ENCODE measurements at places on chromosomes 2 and 18. TPM values are rescaled to one million over a fixed set of nuclear protein-coding genes. Genes with fewer than 3 reads are reported as not detected.
A peak's percentile ranks its signal among the peaks of the same experiment; 100 is the strongest.

Gene ERICH2
- total RNA-seq = not detected

- no peak for DNase-seq
Observed at GRCh38 chr18:48031641-48032040, 101.2 kb upstream of the SMAD2 start.

Gene SLC39A10
- 39.4 TPM for total RNA-seq

DNA sequence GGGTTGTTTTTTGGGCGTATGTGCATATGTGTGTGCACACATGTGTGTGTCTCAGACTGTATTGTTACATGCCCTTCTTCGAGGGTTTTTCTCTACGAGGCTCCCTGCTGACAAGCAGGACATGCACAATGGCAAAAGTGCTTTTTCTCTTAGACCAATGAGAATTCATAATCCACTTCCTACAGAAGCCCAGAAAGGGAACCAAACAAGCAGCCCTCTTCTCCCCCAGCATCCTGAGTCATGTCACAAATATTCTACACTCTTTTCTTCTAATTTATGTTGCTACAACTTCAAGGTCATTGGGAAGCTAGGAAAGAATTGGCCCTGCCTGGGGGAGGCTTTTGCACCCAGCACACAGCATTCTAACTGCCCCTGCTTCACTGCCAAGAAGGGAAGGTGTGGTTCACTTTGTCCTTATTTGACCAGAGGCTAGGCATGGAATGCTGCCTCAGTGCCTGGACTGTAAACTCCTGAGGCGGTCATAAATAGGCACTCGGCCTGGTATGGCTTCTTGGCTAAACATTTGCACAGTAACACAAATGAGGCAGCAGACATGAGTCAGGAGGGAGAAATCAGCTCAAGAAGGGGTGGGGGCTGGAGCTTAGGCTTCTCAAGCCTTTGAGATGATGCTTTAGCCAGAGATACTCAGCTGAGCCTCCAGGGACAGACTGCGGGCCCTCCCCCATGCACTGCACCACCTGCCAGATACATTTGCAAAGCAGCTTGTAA lies 92.7 kb upstream of the KLF7 start:
- DNase-seq = no peak

Gene HAAO
- total RNA-seq = not detected

DNA sequence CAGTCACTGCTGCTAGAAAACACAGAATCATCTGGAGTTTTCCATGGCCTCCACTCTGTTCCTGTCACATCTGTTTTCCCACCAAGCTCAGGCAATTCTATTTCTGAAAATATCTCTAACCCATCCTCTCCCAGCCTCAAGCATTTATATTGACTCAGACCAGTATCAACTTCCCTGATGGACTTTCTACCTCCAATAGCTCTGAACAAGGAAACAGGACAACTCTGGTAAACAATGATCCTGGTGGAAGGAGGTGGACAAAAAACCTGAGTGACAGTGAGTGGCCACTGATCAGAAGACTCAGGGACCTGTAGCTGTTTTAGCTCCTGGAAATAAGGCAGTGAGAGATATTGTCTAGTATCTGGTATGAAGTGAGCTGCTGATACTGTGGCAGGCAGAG lies 23.4 kb downstream of the BMP10 start:
- DNase-seq = no peak

Gene LRP2
- total RNA-seq = not detected

Gene PARD6G
- 1.1 TPM for total RNA-seq

DNA sequence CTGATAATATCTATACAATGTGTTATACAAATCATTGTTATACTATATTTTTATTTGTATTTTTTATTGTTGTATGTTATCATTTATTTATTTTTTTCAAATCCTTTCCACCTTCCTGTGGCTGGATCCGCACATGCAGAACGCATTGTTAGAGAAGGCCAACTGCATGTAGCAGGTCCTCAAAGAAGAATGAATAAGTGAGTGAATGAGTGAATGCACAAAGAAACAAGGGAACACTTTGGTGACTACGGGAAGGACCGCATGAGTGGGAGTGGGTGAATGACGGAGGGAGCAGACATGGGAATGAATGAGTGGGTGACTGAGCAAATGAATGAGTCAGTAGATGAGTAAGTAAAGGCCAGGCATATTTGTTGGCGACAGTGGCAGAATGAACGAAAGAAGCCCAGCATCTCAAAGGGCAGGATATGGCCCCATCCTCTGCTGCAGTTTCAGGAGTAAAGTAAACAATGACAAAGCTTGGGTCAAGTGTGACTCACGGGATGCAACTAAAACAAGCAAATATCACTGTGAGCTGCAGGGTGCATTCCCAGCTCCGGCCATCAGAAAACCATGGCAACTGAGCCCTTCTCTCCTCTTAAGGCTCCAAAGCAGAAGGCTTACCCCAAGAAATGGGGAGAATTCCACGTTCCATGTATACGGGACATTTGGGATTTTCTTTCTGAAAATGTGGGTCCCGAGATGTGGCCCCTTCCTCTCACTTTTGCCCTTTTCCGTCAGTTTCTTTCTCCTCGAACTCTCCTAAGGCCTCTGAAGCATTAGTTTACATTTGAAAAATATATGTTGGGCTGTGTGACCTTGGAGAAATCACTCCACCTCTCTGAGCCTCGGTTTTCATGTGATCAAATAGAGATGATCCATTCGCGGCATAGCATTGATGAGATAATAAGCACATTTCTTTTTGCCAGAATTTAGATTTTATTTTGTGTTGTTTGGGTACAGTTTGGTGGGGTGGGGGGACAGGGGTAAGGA lies 24.5 kb downstream of the KCNF1 start:
- no peak for DNase-seq

GRCh38 chr2:163733301-163733938 lies 2.4 kb downstream of the FIGN start:
- DNase-seq = no peak

- DNase-seq = no peak
Observed at GRCh38 chr18:6747646-6748045, 18.1 kb downstream of the ARHGAP28 start.

Gene RNPEPL1
- 73.0 TPM for total RNA-seq

DNA sequence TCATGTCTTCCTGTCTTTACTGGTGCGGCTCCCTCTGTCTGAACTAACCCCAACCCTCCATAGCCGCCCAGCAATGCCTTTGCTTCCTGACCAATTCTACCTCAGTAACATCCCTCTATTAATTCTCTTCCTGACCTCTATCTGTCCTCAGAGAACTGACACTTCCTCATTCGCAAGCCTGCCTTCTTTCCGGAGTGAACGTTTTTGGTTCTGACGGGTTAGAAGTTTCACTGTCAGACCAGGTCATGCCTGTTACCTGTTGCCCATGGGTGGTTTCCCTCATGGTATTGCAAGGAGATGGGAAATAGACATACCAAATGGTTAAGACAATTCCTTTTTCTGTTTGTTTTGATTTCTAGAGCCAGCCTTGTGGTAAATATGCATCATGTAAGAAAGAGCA lies 453.4 kb upstream of the SLC14A2 start:
- DNase-seq = no peak

DNA sequence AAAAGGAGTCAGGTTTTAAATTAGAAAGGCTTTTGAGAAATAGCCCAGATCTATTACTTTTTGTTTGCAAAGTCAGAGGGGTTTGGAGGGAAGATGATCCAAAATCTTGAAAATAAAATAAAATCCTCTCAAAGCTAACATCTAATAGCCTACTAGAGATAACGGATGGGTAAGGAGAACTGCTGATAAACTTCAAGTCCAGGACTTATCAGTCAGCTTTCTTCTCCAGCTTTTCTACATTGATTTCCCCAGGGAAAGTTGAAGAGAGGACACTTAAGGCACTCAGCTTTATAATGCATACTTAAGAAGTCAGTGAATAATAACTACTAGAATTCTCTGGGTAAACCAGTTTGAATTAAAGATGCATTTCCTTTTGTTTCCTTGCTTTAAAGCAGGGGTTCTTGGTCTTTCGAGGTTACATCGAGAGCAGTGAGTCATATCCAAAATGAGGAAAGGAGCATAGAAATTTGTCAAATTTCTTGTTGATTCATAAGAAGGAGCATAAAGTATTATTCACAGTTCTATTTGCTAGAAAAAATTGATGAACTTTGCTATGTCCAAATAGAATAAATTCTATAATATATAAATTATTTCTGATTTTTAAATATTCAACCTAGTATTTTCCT lies 43.2 kb upstream of the ITPRID2 start:
- DNase-seq = peak; percentile 18

DNA sequence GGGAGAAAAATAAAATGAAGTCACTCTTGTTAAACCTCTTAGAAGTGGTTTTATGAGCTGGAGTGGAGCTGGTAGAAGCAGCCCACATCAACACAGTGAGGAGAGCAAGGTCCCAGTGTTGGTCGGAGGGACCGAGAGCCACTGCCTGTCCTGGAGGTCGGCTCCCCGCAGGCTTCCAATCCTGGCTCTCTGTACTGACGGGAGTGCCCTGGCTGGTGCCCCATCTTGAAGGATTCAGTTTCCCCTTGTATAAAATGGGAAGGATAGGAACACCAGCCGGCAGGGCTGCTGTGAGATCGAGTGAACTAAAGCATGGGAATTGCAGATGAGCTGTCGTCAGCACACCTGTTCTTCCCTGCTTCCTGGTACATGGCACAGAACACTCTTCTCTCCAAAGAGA lies 104.3 kb upstream of the ID2 start:
- no peak for DNase-seq

DNA sequence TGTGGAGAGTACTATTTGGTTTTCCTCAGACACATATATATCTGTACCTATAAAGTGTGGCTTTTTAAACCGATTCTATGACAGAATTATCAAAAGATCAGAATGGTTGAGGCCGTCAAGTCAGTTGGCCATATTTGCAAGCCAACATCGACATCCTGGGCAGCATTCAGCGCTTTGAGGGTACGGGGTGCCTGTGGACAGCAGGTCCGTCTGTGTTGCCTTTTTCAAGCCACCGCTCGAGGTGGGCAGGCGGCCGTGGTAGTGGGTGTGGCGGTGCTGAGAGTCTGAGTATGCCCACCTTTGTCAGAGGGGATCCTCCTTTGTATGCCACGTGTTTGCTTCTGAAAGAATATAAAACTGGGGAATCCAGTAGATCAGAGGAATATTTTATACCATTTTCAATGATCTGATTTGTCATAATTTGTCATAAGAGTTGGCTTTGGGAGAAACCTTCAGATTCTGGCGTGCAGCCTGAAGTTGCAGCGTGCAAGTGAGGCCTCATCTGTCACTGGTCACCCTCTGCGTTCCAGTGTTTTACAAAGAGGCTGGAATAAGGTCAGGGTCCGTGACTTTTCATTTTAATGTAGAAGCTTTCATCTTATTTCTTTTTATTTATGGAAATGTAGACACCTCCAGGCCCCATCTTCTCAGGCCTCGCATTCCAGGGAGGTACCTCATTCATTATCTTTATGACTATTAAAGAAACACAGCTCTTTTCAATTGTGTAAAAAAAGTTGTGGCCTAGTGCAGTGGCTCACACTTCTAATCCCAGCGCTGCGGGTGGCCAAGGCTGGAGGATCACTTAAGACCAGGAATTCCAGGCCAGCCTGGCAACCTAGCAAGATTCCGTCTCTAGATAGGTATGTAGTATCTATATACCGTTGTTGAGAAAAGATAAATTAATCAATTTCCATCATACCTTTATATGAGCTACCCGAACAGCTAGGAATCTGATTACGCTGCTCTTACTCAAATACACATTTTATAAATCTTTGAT lies 37.8 kb upstream of the RBM44 start:
- no peak for DNase-seq

Gene EVX2
- total RNA-seq = not detected

DNA sequence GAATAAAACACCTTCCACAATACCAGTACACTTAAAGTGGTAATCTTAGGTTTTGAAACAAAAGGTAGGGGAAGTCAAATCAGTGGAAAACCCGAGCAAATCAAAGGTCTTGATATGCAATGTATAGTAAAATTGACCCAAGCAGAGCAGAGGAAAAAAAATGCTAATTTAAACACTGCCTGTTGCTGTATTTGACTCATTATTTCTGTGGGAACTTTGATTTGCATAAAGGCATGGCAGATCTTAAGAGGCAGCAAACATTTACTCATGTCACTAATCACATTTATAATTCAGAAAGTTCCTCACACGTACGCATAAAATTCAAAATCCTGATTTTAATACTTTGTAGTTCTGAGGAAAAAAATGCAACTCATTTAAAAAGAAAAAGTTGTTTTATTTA lies 64.4 kb downstream of the IKZF2 start:
- no peak for DNase-seq
